ENCODE measurements at places on chromosomes 4 and X. TPM values are rescaled to one million over a fixed set of nuclear protein-coding genes. Genes with fewer than 3 reads are reported as not detected.

FOXR2 gene
- total RNA-seq = not detected

CT45A2 gene
- total RNA-seq = not detected

ETDB gene
- total RNA-seq = not detected

RBM47 gene
- total RNA-seq = 64.4 TPM

DUSP9 gene
- total RNA-seq = 0.17 TPM

ASB12 gene
- 0.40 TPM for total RNA-seq

GRCh38 chr4:42533042-42533441 lies 123.9 kb downstream of the ATP8A1 start:
- DNase-seq = no peak
- no peak overlapping the region for H3K4me3 ChIP-seq
- H3K36me3 ChIP-seq = no peaks in the 10 kb centered on the region
- no peaks in the 10 kb centered on the region for H3K27me3 ChIP-seq
- no peaks in the 10 kb centered on the region for H3K4me1 ChIP-seq

GRCh38 chrX:13009273-13009672 lies 34.4 kb downstream of the TMSB4X start:
- H3K36me3 ChIP-seq = no peaks in the 10 kb centered on the region
- H3K27me3 ChIP-seq = no peaks in the 10 kb centered on the region
- DNase-seq = no peak
- no peaks in the 10 kb centered on the region for H3K4me1 ChIP-seq

DNA sequence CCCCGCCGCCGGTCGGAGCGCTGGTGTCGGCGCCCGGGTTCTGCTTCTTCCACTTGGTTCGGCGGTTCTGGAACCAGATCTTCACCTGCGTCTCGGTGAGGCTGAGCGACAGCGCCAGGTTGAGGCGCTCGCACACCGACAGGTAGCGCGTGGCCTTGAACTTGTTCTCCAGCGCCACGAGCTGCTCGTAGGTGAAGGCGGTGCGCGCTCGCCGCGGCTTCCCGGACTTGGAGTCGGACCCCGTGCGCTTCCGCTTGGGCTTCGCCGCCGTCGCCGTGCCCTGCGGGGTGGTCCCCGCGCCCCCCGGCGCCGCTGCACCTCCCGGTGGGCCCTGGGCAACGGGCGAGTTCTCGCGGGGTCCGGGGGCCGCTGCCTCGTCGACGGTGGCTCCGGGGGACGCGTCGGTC lies 3.1 kb downstream of the NKX1-1 start:
- H3K27ac ChIP-seq = no peak overlapping the region
- H3K36me3 ChIP-seq = no peaks in the 10 kb centered on the region
- H3K4me1 ChIP-seq = no peaks in the 10 kb centered on the region
- DNase-seq = peak; percentile 70
- no peak overlapping the region for H3K4me3 ChIP-seq

DNA sequence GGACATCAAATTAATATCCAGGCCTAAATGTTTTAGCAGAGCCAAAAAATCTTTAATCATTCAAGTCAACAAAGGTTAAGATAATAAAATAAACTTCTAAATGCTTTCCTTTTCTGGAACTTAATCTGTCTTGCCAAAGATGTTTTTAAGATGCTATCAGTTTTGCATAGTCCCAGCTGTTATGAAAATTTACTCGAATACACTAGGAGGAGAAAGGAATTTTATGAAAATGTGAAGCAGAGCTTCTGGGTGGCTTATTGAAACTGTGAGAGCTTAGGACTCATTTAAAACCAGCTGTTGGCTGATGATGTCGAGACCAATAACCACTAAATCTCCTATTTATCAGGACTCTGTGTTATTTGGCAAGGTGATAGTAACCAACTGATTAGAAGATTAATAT lies 202.2 kb upstream of the ETNPPL start:
- no peaks in the 10 kb centered on the region for H3K4me1 ChIP-seq
- no peak overlapping the region for H3K27ac ChIP-seq
- H3K36me3 ChIP-seq = no peaks in the 10 kb centered on the region
- no peak for DNase-seq

DNA sequence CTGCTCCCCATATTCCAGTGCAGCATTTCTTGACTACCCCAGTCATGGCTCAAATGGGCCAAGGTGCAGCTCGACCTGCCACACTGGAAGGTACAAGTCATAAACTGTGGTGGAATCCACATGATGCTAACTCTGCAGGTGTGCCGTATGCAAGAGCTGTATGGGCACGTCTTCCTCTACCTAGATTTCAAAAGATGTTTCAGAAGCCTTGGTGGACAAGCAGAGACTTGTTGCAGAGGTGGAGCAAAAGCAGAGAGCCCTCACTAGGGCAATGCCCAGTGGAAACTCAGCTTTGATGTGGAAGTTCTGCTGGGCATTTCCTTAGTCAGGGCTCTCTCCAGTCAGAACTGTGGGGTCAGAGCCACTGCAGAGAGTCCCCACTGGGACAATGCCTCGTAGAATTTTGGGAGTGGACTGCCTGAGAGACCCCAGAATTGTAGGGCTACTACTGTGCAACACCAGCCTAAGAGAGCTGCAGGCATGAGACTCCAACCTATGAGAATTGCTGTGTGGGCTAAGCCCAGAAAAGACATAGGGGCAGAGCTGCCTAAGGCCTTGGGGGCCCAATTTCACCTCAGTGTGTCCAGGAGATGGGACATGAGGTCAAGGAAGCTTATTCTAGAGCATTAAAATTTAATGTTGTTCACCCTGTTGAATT lies 65.7 kb downstream of the BEX3 start:
- no peaks in the 10 kb centered on the region for H3K36me3 ChIP-seq
- H3K4me3 ChIP-seq = no peak overlapping the region
- no peak overlapping the region for H3K27ac ChIP-seq
- DNase-seq = no peak

DNA sequence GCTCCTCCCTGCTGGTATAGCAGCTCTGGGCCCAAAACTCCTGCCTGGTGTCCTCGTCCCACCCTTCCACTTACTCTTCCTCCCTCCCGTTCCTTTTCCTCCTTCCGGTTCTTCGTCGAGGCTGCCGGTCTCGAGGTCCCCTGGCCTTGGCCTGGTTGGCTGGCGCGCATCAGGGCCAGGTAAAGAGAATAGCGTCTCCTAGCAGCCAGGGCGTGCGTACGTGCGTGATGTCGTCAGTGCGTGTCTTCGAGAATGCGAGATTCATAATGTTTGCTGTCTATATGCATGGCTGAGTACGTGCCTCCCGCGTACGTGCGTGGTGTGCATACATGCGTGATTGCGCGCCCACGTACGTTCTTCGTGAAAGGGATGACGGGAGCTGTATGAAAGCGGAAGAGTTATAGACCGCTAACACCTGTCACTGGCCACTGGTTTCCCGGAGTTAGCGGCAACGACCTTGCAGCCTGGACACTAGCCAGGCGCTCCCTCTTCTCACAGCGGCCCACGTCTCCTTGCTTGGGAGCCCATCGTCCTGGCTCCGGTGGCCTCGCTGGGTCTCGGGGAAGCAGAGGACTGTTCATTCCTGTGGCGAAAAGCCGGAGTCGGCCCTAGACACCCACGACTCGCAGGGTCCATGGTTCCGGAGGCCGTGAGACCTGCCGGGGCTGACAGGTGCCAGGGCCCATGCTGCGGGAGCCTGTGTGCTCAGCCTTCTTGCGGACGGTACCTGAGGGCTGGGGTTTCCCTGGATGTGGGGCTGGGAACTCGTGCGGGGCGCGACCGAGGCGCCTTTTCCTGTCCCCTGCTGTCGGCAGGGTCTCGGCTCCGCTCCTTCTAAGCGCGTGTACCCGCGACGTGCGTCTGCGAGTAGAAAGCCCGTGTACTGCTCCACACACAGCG lies at the start of gene EOLA1:
TSS of gene EOLA1 (plus strand) at position 392 of the 900 bp plus-strand sequence. CDS start 4,619 bp downstream, outside the sequence.
- H3K27ac ChIP-seq = peak within 1 kb of the TSS; percentile 85
- no peaks in the 10 kb centered on the region for H3K27me3 ChIP-seq
- H3K4me1 ChIP-seq = no peaks in the 10 kb centered on the region
- peak within 1 kb of the TSS; percentile 87 for H3K4me3 ChIP-seq
- H3K36me3 ChIP-seq = no peaks in the 10 kb centered on the region
